ENCODE measurements at places on chromosomes 13 and 19.

DNA sequence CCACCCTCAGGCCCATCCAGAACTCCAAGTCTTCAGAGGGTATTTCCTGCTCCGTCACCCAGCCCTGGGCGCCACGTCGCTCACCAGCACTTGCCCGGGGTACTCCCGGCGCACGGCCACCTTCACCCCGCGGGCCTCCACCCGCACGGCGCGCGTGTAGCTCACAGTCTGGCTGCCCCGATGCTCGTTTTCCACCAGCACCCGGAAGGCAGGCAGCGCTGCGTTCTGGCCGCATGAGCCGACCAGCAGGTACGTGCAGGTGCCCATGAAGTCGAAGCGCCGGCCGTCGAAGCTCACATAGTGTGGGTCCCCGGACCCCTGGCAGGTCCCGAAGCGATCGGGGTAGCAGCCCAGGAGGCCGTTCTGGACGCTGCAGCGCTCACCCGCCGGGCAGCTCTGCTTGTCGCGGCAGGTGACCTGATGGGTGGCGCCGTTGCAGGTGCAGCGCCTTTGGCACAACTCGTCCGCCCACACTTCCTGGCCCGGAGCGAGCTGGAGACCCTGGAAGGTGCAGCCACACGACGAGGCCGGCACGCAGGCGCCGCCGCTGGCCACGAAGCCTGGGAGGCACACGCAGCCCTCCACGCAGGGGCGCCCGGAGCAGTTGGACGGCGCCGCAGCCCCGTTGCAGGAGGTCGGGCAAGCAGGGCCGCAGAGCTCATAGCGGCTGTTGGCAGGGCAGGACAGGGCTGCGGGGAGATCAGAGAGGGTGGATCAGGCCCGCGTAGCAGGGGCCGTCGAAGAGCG is 19.2 kb downstream of the FCGBP start:
- DNase-seq, result no peak

DNA sequence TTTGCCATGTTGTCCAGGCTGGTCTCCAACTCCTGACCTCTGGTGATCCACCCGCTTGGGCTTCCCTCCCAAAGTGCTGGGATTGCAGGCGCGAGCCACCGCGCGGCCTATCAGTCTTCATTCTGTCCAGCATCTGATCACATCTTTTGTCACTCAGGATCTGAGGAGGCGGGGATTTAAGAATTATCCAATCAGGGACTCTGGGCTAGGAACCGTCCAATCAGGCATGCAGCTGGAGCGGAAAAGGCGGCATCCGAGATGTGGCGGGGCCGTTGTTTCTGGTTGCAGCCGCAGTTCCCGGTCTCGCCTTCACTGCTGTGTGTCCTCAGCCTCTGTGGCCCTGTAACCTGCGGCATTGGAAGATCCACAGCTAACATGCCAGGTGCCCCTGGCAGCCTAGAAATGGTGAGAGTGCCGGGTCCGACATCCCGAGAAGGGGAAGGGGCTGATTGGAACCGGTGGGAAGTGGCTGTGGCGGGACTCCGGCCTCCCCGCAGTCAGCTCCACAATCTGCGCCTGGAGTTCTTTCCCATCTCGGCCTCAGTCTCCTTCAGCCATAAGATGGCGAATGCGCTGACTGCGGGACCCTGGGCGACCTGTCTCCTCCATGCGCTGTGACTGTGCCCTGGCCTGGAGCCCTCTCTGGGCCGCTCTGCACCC is at the start of gene ZNF729:
ZNF729 (plus strand) TSS at position 291 of the 660 bp plus-strand sequence; CDS start at position 376, 85 bp downstream.
- DNase-seq, result no peak

DNA sequence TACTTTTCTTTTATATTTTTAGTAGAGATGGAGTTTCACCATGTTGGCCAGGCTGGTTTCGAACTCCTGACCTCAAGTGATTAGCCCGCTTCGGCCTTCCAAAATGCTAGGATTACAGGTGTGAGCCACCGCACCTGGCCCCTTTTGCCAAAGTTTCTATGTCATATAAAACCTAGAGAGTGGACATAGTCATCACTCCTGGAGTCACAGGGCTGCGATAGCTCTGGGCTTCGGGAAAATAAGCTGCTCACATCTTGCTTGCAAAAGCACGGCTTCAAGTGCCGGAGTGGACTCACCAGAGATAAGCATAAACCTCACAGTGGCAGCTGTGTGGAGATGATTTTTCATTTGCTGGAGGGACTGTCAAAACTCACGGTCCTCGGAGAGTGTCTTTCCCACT is 171.2 kb downstream of the TEX29 start:
- no peak for DNase-seq

DNA sequence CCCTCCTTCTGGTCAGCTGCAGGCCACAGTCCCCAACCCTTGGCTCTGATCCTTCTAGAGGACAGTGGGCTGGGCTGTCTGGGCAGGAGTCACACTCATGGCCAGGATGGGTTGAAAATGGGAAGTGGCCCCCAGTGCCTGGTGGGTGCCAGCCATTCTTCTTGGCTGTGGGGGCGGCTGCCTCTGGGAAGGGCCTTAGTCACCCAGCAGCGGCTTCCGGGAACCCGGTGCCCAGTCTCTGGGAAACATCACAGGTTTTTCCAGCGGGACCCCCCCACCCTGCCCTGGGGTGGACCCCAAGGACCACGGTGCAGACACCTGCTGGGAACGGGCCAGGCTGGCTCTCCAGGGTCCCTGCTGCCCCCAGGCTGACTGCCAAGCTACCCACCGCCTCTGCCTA is 27.3 kb upstream of the SLC7A10 start:
- DNase-seq, result no peak

GRCh38 chr13:104837756-104838155 is 1697.7 kb downstream of the EFNB2 start:
- DNase-seq, result no peak

- DNase-seq, result no peak
Measured at GRCh38 chr19:49570997-49571676, 9.2 kb downstream of the NOSIP start.

DNA sequence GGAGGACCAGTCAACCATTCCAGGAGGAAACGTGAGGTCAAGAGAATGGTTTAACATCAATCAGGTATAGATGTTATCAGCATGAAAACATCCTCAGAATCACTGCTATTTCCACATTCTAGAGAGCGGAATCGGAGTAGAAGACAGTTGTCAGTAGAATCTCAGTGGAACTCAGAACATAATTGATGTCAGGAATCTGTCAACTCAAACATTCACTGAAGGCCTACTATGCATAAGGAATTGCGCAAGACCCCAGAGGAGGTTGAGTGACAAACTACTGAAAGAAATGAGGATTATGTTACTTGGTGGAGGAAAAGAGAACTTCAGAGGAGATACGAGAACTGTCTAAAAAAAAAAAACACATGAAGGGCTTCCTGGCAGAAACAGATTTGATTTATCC is 97.8 kb downstream of the LHFPL6 start:
- DNase-seq, result no peak

GRCh38 chr13:30526612-30527495 is 61.1 kb upstream of the HMGB1 start:
- DNase-seq, result peak; percentile 6

- peak; percentile 55 for DNase-seq
Measured at GRCh38 chr13:75788481-75788981, 152.4 kb downstream of the LMO7 start.

DNA sequence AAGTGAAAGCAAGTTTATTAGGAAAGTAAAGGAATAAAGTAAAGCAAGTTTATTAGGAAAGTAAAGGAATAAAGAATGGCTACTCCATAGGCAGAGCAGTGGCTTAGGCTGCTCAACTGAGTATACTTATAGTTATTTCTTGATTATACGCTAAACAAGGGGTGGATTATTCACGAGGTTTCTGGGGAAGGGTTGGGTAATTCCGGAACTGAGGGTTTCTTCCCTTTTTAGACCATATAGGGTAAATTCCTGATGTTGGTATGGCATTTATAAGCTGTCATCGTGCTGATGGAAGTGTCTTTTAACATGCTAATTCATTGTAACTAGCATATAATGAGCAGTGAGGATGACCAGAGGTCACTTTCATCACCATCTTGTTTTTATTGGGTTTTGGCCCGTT is 194.3 kb downstream of the DLEU7 start:
- no peak for DNase-seq

- DNase-seq, result peak; percentile 54
Measured at GRCh38 chr19:49331616-49332055, 3.6 kb upstream of the CD37 start.

DNA sequence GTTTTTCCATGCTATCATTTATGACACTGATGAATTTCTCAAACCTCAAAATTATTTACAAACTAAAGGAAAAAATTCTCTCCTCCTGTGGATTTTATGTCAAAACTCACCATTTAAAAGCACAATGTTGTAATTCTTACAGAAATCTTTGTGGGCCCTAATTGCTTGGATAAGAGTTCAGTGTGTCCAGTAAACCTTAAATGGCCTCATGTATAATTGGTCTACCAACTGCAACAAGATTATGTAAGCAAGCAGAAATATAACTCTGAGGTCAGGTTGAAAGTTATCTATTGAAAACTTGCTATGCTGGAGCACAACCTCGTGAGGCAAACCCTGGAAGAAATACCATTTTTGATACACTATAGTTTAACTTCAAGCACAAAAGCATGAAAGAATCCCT is 22.0 kb downstream of the VWA8 start:
- no peak for DNase-seq

DNA sequence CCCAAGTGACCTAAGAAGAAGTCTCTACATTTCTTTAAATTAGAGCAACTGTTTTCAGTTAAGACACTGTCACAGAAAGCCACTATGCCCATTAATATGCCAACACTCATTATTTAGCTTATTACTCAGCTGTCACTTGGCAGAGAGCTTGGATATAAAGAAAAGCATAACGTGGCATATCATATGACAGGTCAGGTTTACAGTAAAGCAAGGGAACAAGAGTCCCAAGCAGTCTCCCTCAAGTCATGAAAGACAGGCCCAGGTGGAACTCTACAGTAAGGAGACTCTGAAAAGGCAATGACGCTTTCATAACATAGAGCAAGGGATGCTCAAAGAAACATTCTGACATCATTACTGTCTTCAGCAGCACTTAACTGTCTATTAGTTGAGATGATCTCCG is 6.3 kb downstream of the LHFPL6 start:
- DNase-seq, result no peak

- DNase-seq, result no peak
Measured at GRCh38 chr13:32229443-32229842, 85.7 kb downstream of the ZAR1L start.

GRCh38 chr19:14379294-14380065 is 1.8 kb upstream of the ADGRE5 start:
- DNase-seq, result no peak

DNA sequence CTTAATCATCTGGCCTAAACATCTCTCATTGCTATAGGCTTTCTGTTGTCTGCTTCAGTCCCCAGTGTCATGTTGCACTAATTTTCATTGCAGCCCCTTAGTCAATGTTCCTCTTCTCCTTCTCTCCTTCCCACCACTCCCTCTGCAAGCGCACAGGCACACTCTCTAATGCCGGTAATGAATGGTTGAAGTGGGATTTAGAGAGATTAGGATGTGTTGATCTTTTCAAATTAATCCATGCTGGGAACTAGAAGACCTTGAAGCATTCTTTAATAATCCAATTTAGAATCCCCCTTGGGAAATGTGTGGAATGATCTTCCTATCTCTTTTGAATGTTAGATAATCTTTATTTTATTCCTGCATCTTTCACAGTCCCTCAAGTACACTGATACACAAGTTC is 33.2 kb upstream of the NDFIP2 start:
- DNase-seq, result no peak

DNA sequence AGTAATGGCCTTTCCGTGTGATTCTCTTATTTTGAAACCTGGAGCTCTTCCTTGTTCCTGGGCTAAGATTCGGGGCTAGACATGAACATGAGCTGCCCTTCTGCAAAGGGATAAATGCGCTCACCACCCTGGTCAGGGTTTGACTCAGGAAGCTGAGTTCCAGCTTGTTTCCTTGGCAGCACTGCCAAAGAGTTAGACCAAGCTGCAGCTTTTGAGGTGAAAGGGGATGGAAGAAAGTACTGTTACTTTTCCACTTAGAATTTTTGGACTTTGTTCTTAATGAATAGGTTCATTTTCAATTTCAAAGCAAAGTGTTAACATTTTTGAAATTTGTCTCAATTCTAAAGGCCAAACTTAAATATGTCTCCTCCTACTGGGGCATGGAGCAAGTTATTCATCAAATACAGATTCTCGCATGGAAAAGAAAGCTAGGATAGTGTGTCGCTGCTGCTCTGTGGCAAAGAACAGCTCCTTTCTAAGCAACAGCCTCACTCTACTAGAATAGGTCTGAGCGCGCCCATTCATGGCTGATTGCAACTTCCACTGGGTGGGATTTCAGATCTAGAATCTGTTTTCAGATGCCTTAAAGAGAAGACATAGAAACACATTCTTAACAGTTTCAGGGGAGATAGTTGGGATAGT is 2.2 kb downstream of the RGCC start:
- DNase-seq, result no peak

- no peak for DNase-seq
Measured at GRCh38 chr13:107242138-107242537, 674.2 kb upstream of the ARGLU1 start.

DNA sequence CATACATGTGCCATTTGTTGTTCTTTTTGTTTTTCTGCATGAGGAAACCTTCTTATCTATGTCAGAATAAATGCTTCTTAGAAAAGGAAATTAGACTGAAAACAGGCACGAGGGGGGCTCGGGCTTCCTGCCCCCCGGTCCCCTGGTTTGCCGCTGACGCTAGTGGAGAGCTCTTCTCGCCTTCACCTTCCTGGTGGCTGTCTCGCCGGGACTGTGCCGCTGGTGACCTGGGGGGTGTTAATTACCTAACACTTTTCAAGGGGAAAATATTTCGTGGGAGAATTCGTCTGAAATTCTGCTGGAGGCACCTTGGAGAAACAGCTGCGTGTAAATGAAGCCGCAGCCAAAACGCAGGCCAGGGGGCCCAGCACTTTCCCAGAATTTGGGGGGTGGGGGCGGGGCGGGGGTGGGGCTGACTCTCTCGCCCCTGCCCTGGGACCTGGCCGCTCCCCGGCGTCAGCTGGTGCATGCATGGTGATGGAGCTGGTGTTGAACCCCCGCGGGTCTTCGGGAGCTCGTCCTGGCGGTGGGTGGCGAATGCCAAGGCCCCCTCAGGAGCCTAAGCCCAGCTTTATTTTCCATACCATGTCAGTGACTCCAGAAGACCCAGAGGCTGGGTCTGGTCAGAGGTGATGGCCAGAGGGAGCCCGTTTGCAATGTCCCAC is 58.3 kb upstream of the MCF2L start:
- DNase-seq, result no peak

- DNase-seq, result peak; percentile 62
Measured at GRCh38 chr13:26529441-26529840, 28.0 kb upstream of the WASF3 start.

- peak; percentile 84 for DNase-seq
Measured at GRCh38 chr13:31965361-31966066, 66.1 kb upstream of the FRY start.

- peak; percentile 98 for DNase-seq
Measured at GRCh38 chr19:44845612-44846454, at the start of gene NECTIN2. Gene NECTIN2, plus strand, starts transcription at chr19:44846297. Its CDS starts 229 bp downstream, at chr19:44846526.

- no peak for DNase-seq
Measured at GRCh38 chr13:28820099-28821051, at the start of gene MTUS2. Gene MTUS2, plus strand, starts transcription at chr13:28820339.

Measured in brain microvascular endothelial cell (primary cell).